ENCODE measurements at places on chromosomes 5 and 9.
A peak's percentile ranks its signal among the peaks of the same experiment; 100 is the strongest.

DNA sequence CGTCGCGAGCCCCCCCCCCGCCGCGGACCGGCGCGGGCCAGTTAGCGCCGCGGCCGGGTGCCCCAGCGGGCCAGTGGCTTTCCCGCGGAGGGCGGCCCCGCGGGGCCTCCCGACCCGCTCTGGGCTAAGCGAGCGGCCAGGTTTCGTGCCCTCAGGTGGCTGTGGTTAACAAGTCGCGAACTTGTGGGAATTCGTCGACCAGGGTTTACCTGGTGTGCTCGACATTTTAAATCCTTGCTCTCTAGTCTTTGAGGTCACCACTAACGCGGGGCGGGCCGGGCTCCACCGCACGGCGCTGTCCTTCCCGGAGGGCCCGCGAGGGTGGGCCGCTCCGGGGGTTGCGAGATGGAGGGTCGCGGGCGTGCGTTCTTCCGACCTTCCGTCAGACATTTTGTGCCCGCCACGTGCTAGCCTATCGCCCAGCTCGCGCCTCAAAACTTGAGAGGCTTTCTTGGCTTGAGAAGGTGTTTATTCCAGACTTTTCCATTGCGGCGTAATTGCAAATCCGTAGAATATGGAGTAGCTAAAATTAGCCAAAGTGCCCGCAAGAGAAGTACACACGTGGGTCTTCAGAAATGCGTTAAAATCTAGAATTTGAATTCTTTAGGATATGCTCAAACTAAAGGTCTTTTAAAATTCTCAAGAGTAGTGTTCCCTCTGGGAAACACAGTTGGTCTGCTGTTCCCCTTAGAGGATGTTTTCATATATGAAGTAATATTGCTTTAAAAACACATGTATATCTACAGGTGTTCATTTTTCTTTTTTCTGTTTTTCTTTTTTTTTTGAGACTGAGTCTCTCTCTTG, 2.1 kb downstream of the ANP32B start:
- DNase-seq, result peak; percentile 47

GRCh38 chr5:112201141-112201540, 217.9 kb downstream of the EPB41L4A start:
- no peak for DNase-seq

DNA sequence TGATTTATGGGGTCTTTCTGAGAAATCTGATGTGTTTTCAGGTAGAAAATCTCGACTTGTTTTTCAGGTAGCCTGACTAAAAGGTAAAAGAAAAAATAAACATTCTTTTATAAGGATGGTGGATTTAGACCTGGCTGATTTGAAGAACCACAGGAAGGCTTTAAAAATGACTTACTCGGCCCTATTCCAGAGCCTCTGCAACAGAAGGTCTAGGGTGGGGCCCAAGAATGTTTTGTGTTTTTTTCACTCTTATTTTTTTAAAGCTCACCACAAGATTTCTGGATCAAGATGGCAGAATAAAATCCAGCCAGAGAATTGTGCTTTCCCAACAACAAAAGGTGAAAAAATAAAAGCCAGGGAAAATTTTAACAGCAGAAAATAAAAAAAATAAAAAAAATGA, 59.1 kb downstream of the FNBP1 start:
- DNase-seq, result no peak

GRCh38 chr9:78207319-78207718, 28.6 kb upstream of the CEP78 start:
- DNase-seq, result no peak

GRCh38 chr9:75505654-75506053, 384.8 kb upstream of the PCSK5 start:
- DNase-seq, result no peak

GRCh38 chr5:147464211-147464610, 45.7 kb downstream of the DPYSL3 start:
- DNase-seq, result no peak

DNA sequence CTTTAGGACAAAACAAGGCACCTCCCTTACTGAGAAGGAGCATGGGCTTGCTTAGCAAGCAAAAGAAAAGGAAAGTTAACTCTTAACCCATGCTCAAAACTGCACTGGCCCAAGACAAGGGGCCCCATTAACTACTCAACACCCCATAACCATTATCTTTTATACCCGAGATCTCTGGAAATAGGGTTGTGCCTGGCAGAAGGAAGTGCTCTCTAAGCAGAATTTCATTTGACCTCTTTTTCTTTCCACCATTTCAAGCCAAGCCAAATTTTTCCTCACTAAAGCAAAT, 167.2 kb downstream of the RASEF start:
- DNase-seq, result no peak

- no peak for DNase-seq
Observed at GRCh38 chr9:129102791-129103594, 7.6 kb downstream of the CRAT start.

DNA sequence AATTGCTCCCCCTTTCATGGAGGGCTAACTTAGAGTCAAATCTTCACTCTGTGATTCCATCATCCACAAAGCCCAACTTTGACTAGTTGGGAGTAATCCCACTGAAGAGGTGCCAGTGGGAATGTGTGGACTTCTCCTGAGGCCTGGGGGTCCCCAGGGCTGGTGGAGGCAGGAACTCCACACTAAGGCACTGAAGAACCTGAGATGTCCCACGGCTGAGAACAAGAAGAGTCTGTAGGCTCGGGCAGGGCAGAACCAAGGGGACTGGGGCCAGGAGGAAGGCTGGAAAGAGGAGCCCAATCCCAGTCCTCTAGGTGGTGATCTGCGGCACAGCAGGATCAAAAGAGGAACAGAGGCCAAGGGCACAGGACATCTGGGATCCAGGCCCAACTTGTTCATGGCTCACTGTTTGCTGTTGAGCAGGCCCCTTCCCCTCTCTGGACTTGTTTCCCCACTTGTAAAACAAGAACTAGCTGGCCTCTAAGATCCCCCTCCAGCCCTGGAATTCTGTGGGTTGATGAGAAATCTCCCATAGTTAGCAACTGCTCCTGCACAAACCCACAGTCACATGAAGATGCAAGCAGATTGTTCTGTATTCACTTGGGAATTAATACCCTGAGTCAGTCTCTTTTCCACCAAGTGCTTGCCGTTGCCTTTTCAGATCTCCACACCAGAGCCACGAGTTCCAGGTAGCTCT, 32.7 kb upstream of the ALDH1B1 start:
- no peak for DNase-seq

DNA sequence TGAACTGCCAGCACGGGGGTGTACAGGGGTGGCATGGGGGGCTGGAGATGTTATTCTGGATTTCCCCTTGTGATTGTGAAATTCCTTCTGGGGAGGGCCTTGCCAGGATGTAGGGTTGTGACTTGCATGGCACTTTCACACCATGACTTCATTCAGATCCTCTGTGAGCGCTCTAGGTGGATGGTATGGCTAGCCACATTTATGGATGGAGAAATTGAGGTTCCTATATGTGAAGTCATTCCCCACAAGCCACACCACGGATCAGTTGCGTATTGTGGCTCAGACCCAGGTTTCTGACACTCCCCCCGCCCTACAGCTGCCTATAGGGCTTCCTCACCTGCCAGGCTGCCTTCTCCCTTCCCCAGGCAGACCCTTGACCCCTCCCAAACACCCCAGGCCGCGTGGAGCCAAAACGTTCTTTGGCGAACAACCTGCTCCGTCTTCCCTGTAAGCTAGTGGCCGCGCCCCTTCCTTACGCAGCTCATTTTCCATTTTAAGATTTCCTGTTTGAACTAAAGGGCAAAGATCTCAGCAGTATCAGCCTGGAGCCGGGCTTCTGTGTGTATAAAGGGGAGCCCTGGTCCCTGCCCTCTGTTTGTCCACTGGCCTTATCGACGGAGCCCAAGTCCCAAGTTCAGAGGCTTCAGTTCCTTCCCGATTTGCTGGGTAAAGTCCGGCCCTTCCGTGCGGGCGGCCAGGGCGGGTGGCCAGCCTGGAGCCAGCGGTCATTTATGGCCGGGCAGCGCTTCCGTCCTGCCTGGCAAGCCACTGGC, 97.8 kb upstream of the KLF4 start:
- DNase-seq, result no peak

DNA sequence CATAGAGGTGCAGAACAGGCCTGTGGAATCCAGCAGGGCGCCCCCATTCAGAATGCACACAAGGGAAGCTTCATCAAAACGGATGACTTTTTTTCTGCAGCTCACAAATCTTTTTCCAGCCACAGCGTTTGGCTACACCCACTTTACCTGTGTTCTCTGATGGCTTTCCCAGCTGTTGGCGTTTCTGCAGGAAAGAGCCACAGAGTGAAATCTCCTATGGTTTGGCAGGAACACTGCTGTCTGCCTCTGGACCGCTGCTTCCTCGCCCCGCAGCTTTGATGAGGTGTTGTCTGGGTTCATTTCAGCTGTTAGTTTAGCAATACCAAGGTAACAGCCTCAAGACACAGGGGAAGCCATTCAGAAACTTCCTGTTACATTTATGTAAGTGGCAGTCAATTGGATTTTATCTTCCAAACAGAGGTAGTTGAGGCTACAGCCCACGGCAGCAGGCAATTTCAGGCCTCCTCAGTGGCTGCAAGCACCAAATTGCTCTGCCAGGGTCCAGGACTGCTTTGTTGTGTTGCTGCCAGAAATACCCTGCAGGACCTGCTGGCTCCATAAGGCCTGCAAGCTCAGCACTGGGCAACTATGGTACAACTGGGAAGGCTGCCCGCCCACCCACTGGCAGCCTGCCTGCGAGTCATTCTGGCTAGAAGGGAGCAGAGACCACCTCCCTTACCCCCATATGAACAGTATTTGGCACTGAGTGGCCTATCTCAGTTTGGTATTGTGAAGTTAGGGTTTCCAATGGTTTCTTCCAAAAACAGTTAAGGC, 96.7 kb downstream of the MVB12B start:
- no peak for DNase-seq

DNA sequence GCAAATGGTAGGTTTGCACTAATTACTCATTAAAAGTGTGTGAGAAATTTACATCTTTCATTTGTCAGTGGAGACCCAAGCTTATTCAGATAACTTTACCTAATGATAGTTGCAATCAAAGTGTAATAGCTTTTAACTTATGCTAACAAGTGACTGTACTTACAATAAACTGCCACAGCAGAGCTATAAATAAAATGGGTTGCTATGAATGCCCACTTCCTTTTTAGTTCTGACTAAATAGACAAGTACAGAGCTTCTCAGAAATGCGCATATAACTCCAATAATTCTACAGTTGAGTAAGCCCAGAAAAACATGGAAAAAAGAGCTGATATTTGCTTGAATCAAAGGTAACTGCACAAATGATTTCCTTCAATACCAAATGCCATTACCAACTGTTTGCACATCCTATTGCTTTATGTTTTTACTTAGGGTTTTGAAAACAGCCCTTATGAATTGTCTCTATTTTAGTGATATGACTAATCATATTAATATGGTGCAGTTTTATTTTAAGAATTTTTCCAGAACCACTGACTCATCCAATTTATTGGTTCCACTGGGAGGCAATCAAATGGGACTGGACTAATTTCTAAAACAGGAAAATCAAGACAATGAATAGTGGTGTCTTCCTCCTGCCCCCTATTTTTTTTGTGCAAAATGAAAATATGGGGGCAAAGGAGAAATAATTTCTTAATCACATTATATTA, 84.1 kb downstream of the PPP2R2B start:
- DNase-seq, result no peak

- DNase-seq, result no peak
Observed at GRCh38 chr9:109258481-109259302, 62.2 kb downstream of the EPB41L4B start.

- DNase-seq, result no peak
Observed at GRCh38 chr9:122005597-122005996, 87.5 kb downstream of the TTLL11 start.

DNA sequence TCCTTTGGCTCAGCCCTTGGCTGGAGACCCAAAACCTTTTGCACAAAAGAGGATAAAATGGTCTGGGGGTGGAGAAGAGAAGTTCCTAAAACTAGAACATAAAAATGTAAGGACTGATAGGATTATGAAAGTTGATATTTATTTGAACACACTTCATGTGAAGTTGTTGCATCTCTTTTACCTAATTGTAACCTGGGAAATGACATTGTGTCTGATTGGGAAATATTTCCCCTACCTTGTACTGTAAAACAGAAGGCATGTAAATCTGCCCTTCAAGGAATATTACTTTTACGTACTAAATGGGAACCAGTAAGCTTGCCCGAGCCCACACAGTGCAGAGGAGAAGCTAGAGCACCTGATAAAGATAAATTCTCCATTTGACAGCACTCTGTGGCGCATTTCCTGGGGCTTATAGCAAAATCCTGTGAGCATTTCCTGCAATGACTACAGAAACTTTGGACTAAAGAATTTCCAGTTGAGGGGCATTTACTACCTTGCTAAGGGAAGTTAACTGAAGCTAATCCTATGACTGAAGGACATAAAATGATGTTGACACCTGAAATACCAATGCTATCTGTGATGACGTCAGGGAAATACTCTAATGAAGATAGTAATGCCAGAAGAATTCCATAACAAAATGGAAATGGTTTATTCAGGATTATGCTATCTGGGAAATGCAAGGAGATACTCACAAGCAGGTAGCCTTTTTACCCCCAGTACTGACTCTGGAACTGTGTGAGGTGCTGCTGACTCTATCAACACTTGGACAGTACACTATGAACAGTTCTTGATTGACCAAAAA, 78.3 kb upstream of the LIFR start:
- DNase-seq, result no peak

DNA sequence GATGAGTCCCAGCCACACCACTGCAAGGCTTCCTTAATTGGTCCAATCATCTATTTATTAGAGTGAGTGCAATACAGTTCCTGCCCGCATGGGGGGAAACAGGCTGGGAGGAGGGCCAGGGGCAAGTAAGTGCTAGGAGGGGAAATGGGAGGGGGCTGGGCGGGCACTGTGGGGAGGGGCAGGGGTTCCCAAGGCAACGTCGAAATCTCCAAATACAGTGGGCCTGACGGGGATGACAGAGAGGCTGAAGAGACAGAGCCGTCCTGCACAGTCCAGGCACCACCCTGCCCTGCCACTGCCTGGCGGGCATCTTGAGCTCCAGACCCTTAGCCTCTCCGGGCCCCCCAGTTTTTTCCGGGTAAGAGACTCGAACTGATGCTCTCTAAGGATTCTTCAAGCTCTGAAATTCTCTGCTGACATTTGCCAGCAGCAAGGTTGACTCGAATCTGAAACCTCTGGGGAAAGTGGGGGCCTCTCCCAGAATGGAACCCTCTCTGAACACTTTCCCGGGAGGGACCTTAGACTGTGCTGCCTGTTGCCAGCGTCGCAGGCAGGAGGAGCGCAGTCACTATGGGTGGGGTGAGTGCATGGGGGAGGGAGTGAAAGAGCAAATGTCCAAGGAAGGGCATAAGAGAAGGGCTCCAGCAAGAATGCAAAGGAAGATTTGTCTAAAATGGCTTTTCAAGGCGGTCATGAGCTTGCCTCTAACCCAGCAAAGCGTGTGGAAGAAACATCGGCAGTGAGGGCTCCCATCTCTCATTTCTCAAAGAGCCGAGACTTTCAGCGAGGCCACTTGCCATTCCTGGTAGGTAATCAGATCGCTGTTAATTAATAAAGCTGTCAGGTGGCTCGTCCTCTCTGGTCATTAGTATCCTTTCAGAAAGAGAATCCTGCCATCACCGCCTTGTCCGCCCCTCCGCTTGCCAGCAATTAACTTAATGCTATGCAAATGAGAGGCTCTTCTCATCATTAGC, 99.0 kb downstream of the GTF3C4 start:
- DNase-seq, result peak; percentile 69

- no peak for DNase-seq
Observed at GRCh38 chr5:150082374-150082773, 4.0 kb downstream of the CSF1R start.
